ENCODE measurements at places on chromosomes 4 and X.

GRCh38 chr4:52840531-52841370, 21.4 kb upstream of the RASL11B start:
- DNase-seq: no peak

DNA sequence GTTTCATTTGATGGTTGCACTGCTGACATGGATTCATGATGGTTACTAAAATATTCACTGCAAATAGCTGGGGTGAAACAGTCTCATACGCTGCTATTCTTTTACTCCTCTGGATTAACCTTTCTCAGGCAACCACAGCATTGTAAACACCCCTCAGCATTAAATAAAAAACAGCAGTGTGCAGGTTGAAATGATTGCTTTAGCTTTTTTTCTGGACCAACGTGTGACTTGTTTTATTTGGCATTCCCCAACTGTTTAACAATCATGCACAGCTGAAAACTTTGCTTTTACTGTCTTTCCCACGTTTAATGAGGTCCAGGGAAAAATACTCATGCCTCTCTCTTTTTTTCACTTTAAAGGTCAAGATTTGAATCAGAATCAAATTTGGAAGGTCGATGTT, 490.8 kb downstream of the RAPGEF2 start:
- DNase-seq: no peak

DNA sequence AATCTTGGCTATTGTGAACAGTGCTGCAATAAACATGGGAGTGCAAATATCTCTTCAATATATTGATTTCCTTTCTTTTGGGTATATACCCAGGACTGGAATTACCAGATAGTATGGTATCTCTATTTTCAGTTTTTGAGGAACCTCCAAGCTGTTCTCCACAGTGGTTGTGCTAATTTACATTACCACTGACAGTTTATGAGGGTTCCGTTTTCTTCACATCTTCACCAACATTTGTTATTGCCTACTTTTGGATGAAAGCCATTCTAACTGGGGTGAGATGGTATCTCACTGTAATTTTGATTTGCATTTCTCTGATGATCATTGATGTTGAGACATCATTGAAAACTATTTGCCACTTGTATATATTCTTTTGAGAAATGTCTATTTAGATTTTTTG, 79.6 kb upstream of the ZNF827 start:
- DNase-seq: no peak

DNA sequence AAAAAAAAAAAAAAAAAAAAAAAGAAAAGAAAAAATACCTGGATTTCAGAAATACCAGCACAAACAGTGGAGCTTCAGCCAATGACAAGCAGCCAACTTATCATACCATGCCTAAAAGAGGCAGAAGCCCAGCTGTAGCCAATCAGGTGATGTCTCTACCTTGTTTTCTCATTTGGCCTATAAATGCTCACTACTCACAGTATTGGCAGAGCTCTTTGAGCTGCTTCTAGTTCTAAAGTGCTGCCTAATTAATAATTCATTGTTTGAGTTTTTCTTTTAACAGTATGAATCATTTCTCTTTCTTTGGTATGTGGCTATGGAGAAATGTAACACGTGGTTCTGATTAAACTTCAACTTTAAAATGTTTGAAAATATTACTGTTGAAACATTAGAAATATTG, 188.8 kb upstream of the TECRL start:
- DNase-seq: no peak

GRCh38 chrX:40855411-40855810, 120.1 kb upstream of the MED14 start:
- no peak for DNase-seq

- DNase-seq: no peak
Measured at GRCh38 chrX:21691512-21692018, 33.4 kb upstream of the KLHL34 start.

- no peak for DNase-seq
Measured at GRCh38 chr4:85498068-85498733, 23.3 kb downstream of the ARHGAP24 start.

Data from stimulated activated CD4-positive, alpha-beta T cell treated with anti-CD3 and anti-CD28 coated beads, Interleukin-12 subunit alpha, Interleukin-12 subunit beta, amount 100 ng/mL, for 4 hours (primary cell).